Stimulated activated CD8-positive, alpha-beta memory T cell treated with anti-CD3 and anti-CD28 coated beads, Interleukin-12 subunit alpha, Interleukin-12 subunit beta, amount 100 ng/mL, for 1 hour (primary cell): ENCODE measurements at places on chromosomes 3 and 15.

DNA sequence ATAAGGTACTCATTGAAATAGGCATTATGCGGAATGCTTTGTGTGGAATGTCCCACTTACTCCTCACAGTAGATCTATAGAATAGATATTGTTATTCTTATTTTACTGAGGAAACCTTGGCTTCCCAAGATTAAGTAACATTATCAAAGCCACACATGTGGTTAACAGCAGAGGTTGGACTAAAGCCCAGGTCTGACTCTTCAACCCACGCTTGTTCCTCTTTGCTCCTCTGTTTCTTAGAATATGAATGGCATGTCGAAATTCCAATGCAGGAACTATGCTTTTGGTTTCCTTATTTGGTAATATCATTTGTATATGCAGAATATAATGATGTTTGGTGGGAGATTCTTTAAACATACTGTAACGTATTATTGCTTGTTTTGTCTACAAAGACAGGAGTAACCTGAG lies 818.8 kb upstream of the LMCD1 start:
- DNase-seq = no peak

- no peak for DNase-seq
Observed at GRCh38 chr3:197226179-197226578, 72.2 kb downstream of the DLG1 start.

- no peak for DNase-seq
Observed at GRCh38 chr3:70985572-70985971, 598.0 kb downstream of the FOXP1 start.

- DNase-seq = no peak
Observed at GRCh38 chr3:111725706-111726105, 130.6 kb upstream of the ZBED2 start.

DNA sequence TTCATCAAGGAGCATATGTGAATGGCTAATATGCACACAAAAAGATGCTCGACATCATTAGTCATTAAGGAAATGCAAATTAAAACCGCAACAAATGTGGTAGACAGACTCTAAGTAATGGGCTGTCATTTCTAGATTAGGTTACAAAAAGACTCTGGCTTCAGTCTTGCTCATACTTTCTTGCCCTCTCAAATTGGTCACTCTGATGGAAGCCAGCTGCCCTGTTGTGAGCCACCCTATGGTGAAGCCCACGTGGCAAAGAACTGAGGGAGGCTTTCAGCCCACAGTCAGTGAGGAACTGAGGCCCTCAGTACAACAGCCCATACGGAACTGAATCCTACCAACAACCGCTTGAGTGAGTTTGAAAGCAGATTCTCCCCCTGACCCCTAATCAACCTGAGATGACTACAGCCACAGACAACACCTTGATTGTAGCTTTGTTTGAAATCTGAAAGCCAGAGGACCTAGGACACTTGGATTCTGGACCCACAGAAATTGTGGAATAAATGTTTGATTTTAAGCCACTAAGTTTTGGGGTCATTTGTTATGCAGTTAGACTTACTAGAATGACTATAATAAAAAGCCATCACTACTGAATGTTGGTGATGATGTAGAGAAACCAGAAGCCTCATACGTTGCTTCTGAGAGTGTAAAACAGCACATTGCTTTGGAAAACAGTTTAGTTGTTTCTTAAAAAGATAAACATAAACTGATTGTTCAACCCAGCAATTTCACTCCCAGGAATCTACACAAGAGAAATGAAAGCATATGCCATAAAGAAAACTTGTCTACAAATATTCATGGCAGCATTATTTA lies 45.7 kb downstream of the EHHADH start:
- DNase-seq = no peak

DNA sequence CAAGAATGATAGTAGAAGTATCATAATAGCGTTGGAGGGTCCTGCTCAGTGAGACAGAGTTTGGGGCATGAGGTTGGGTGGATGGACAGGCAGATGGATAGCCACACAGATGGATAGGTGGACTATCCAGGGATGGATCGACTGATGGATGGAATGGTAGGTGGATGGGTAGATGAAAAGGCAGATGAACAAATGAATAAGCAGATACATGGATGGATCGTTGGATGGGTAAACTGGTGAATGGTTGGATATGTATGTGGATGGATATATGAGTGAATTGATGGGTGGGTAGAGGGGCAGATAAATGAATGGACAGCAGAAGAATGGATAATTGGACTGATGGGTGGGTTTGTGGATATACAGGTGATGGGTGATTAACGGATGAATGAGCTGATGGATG lies 9.5 kb downstream of the CPNE9 start:
- no peak for DNase-seq

- no peak for DNase-seq
Observed at GRCh38 chr3:130457671-130458070, 59.3 kb upstream of the COL6A6 start.

DNA sequence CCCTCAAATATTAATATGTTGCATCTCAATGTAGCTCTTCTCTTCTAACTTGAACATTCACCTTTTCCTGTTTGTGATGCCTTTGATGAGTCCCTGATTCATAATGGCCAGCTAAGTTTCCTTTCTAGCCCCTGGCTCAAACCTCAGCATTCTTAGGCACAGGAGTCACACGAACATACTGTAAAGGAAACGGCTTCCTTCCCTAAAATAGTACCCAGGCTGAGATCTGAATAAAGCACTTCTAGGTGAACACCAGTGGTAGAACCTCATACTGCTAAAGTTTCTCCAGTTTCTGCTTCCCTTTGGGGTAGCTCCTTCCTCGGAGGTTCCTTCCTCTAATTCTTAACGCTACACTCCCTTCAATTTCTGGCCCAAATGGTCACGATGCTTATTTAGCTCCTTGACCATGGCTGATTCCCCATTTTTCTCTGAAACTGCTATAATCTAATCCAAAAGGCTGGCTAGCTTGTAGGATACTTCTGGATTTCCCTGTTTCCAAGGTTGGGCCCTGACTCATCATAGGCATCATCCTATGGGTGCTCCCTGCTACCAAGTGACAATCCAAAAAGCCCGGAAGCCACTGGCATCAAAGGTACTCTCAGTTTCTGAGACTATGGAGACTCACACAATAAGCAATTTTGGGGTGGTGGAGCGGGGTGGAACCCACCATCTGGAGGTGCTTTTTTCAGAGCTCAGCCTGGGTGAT lies 2.4 kb downstream of the ANAPC13 start:
- DNase-seq = no peak

DNA sequence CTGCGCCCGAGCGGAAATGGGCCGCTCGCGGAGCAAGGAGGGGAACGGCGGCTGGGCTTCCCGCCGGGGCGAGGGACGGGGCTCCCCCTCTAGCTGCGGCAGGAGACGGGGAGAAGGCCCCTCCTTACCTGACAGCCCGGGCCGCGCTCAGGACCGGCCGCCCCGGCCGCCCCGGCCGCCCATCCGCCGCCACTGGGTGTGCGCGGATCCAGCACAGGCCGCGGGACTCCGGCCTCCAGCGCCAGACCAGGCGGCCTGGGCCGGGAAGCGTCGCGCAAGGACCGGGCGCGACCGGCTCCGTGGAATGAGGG lies 296 bp downstream of the TPRA1 start:
- no peak for DNase-seq

GRCh38 chr3:99393961-99394360 lies 244.4 kb upstream of the COL8A1 start:
- no peak for DNase-seq

- no peak for DNase-seq
Observed at GRCh38 chr3:195885036-195885891, 23.1 kb downstream of the TNK2 start.

GRCh38 chr15:41944313-41944940 lies 27.9 kb downstream of the EHD4 start:
- DNase-seq = no peak

- DNase-seq = no peak
Observed at GRCh38 chr15:57527382-57528091, 64.2 kb upstream of the MYZAP start.

DNA sequence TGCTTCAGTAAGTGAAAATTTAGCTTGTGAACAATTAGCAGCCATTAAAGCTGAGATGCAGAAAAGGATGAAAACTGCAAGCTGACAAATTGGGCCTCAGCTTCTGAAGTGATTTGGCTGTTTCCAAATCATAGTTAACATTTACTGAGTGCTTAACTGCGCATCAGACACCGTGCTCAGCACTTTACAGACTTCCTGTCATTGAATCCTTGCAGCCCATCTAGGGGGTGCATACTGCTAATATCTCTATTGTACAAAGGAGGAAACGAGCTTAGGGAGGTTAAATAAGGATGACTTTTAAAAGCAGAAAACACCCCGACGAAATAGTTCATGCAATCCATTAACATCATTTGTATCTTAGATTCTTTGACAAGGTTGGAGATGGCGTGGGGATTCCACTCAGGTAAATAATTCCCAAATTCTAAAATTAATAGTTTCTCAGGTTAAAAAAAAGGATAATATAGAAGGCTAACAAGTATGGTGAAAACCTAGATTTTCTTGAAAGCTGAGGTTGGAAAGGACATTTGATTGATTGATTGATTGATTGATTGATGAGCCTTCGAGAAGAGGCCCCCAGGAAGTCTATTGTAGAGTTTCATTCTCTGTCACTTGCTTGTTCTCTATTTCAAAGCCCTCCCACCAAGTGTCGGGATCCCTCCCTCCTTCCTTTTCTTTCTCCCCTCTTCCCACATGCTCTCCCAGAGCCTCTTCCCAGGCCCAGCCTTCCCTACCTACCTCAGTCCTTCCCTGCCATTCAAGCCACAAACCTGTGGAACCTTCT lies 23.5 kb upstream of the EPHB3 start:
- DNase-seq = no peak

GRCh38 chr15:49466119-49466518 lies 43.1 kb downstream of the FGF7 start:
- no peak for DNase-seq

DNA sequence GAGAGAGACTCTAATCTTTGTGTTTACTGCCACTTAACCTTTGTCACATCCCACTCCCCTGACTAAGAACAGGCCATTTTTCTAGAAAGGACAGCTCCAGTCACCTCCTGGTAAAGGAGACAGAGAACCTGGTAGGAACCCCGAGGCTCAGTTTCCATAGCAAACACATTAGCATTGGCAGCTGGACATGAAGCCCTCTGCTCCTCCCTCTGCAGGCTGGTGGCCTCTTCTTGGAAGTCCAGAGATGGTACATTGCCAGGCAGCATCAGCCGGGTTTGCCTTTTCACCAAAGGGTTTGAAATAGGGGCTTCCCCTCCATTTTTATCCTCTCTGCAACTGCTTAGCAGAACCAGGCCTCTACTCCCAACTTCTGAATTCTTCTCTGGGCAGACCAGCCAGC lies 213.4 kb upstream of the SEMA6D start:
- no peak for DNase-seq

DNA sequence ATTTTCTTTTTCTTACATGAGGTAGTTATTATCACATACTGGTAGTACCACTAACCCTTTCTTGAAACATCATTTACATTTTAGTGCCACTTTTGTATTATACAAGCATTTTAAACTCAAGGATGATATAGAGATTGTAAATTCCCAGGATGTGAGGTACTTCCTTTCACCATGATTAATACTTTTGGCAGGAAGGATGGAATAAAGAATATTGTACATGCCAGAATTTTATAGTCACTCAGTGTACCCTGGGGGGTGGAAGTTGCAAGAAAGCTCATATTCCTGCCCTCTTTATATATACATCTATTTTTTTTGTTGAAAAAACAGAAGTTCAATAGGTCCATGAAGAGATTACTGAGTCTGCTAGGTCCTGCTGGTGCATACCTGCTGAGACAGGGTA lies 141.0 kb upstream of the PLSCR5 start:
- DNase-seq = no peak

GRCh38 chr3:62723166-62723913 lies 151.9 kb downstream of the CADPS start:
- DNase-seq = no peak

GRCh38 chr3:149512073-149512782 lies 37.7 kb downstream of the TM4SF4 start:
- no peak for DNase-seq

- no peak for DNase-seq
Observed at GRCh38 chr15:100022806-100023205, 289.6 kb upstream of the LYSMD4 start.

DNA sequence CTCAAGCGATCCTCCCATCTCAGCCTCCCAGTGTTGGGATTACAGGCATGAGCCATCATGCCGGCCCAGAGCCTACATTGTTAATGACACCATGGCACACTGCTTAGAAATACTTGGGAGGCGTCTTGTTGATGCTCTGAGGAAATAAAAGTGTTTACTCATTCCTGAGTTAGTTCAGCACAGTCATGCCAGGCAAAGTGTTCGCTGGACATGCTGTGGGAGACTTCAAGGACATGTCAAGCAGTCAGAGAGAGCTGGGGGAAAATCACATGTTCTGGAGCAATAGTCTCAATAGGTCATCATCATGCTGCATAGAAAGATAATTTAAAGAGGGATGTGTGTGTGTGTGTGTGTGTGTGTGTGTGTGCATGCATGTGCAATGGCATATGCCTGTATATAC lies 37.5 kb downstream of the TTC23 start:
- no peak for DNase-seq

DNA sequence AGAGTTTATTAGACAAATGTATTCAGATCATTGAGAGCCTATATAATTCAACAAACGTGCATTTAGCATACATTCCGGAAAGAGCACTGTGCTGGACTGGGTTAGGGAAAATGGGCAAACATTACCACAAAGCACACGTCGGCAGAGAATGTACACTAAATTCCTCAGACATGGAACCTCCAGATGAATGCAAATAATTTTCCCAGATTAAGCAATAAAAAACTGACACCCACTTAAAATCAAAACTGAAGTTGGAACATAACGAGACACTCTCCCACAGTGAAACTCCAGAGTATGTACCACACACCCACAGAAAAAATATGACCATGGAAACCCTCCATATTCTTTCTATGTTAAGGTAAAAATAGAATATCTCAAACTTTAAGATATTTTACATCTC lies 4.8 kb downstream of the SECISBP2L start:
- no peak for DNase-seq

DNA sequence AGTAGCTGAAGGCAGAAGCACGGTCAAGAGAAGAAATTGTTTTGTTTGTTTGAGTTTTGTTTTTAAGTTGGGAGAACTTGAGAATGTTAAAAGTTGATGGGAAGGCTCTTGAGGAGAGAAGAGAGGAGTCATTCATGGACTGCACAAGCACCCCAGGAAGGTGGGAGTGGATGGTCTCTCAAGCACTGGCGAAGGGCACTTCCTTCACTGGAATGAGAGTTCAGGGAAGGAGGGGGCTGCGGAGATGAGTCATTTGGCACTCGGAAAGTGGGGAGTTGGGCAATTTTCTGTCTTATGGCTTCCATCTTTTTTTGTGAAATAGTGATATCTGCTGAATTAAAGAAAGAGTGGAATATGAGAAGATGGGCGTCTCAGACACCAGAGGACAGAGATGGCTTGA lies 66.0 kb downstream of the ATP13A4 start:
- DNase-seq = no peak
